Stimulated activated CD8-positive, alpha-beta memory T cell treated with anti-CD3 and anti-CD28 coated beads, Interleukin-4, amount 100 ng/mL, for 4 hours (primary cell): ENCODE measurements at places on chromosomes 6 and 20.

- no peak for DNase-seq
Measured at GRCh38 chr6:133891149-133891926, 2.4 kb downstream of the TCF21 start.

DNA sequence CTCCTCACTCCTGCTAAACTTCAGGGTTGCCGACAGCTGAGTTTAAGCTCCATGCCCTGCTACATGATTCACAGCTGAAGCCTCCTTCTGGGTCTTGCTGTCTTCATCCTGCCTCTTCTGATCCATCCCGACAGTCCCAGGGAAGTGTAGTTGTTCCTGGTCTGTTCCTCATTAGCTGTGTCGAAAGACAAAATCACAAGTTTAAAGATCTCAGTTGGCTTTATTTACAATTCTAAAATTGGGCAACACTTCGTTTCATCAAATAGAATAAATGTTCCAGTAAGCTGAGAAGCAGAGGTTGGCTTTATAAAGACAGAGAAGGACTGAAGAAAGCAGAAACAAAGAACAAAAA, 4.1 kb upstream of the SLC2A10 start:
- DNase-seq = no peak

- DNase-seq = no peak
Measured at GRCh38 chr20:8127553-8128255, 4.4 kb upstream of the PLCB1 start.

- DNase-seq = no peak
Measured at GRCh38 chr20:59308493-59309201, 8.2 kb downstream of the EDN3 start.

DNA sequence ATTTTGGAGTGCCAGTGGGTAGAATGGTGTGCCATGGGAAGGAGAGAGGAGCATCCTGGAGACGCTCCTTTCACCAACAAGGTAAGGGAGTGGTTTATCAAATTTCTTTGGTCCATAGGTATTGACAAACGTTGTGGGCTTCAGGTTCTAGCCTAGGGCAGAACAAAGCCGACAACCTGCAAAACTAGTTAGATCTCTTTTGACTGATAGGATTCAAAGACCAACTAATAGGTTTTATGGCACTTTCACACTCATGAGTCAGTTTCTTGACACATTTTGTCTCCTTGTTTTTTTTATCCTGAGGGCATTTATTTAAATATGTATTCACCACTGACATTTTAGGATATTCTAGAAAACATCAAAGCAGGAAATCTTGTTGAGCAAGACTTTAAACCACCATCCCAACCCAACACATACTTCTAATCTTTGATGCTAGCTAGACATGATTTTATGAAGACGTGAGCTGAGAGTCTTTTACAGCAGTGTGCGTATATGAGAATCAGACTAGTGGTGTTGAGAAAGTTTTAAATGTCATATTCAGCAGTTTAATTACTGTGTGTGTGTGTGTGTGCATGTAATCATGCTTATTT, 370.4 kb upstream of the HSF2 start:
- no peak for DNase-seq
